GDM1 (cell line): ENCODE measurements at places on chromosomes 1 and 21.

- DNase-seq: no peak
Observed at GRCh38 chr1:169236880-169237279, 130.4 kb downstream of the ATP1B1 start.

DNA sequence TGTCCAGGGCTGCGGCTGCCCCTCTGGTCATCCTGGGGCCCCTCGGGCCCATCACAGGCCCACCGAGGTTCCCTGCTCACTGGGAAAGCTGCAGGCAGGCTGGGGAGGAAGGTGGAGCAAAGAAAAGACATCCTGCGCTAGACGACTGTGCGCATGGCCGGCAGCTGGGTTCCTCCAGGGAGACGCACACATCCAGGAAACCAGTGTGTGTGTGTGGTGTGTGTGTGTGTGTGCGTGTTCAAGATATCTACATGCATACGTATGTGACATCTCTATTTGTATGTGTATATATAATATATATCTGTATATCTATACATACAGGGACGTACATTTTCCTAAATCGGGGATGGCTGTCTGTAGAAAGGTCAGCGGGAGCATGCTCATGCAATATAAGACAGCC lies 63.7 kb downstream of the ACOT7 start:
- DNase-seq: no peak

DNA sequence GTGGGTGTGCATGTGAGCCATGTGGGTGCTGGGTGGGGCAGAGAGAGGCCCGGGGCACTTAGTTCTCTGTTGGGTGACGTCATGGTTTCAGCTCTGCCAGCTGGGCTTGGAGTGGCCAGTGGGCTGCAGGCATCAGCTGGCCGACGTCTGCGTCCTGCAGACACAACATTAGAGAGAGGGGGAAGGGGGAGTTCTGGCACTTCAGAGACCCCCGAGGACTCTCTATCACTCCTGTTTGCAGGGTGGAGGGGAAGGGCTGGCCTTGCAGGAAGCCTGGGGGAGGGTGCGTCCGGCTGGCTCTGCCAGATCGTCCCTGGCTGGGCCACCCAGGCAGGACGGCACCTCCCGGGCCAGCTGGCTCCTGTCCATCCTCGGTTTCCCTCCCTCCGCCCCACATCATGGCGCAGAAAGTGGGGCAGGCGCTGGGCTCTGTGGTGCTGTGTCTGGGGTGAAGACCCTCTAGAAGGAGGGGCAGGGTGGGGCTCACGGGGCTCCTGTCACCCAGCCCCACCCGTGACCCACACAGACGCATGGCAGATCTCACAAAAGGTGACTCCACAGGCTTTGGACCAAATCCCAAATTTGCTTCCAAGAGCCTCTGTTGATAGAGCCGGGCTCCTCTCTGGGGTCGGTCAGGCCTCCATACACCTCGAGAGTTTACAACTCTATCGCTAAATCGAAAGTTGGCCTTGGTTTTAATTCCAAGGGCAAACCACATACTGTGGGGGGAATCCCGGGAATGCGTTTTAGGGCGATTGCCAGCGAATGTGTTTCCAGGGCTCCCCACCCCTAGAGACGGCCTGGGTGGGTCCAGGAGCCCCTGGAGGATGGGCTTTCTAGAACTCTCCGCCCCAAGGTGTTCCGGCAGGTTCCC lies 73.4 kb upstream of the TTC34 start:
- DNase-seq: no peak

DNA sequence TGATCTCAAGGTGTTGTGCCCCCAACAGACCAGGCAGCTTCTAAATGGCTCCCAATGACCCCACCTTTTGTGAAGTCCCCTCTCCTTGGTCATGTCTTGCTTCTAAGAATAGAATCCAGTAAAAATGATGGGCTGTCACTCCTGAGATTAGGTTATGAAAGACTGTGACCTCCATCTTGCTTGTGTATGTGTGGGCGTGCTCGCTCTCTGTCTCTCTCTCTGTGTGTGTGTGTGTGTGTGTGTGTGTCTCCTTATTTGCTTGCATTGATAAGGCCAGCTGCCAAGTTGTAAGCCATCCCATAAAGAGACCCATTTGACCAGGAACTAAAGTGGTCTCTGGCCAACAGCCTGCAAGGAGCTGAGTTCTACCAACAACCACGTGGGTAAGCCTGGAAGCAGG lies 22.9 kb upstream of the TMEM51 start:
- DNase-seq: no peak

DNA sequence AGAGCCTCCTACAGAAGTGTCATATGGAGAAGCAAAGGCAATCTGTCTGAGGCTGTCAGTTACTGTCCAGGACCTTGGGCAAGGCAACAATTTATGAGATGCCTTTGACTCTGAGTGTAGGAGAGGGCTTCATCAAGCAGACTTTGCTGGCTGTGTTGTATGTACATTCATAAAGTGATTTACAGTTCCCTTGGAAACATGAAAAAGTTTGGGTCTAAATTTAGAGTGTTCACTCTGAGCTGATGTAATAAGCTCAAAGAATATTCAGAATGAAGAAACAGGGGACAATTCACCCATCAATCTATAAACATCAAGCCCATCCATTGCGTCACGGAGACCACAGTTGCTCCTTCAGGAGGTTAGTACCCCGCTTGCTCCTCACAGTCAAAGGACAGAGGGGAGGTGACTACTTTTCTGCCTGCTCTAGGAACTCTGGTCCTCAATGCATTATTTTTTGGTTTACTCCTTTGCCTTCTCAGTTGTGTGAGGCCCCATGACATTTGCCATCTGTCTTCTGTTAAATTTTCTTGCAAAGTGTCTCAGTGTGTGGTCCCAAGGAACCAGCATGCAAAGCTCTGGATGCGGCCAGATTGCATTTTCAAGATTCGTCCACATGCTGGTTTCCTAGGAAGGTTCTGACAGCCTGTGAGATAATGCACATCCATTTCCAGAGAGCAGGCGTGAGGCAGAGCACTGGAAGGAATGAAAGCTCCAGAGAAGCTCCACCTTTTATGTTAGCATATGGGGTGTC lies 241.1 kb upstream of the KIAA0040 start:
- no peak for DNase-seq

GRCh38 chr1:18884419-18884717 lies 18.0 kb downstream of the ALDH4A1 start:
- DNase-seq: no peak

- DNase-seq: no peak
Observed at GRCh38 chr1:27037518-27037917, 24.9 kb upstream of the TENT5B start.

DNA sequence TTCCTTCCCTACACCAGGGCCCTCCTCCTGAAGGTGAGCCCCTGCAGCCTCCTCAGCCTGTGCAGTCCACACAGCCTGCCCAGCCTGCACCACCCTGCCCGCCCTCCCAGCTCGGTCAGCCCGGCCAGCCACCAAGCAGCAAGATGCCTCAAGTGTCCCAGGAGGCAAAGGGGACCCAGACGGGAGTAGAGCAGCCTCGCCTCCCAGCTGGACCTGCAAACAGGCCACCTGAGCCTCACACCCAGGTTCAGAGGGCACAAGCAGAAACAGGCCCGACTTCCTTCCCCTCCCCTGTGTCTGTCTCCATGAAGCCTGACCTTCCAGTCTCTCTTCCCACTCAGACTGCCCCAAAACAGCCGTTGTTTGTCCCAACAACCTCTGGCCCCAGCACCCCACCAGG lies 38.8 kb downstream of the ZBTB17 start:
- no peak for DNase-seq

DNA sequence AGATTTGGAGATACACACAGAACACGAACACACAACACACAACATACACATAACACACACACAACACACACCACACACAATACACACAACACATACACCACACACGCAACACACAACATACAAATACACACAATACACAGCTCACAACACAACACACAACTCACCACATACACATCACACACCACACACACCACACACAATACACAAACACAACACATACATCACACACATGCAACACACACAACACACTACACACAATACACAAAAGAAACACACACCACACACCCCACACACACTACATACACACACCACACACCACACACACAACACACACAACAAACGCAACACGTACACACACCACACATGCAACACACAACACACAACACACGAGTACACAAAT lies 29.1 kb upstream of the C1orf174 start:
- no peak for DNase-seq

DNA sequence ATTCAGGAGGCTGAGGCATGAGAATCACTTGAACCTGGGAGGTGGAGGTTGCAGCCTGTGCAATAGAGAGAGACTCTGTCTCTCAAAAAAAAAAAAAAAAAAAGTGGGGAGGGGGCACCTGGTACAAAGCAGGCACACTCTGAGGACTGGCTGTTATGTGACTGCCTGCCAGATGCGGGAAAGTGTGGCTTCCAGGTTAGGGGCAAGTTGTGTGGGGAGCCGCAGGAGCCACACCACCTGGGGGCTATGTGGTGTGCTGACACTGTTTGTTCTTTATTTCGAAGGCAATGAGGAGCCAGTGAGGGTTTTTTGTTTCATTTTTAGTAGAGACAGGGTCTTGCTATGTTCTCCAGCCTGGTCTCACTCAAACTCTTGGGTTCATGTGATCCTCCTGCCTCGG lies 5.7 kb downstream of the THEMIS2 start:
- DNase-seq: no peak

DNA sequence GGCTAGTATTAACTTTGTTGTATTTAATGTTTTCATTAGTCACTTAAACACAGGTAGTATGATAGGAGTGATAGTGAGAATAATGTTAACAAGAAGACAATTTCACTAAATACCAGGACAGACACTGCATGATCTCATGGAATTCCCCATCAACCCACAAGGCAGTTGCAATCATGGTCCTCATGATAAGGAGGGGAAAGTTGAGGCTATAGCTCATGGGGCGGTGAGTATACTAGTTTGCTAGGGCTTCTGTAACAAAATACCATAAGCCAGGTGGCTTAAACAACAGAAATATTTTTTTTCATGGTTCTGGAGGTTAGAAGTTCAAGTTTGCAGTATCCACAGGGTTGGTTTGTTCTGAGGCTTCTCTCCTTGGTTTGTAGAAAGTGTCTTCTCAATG lies 115.8 kb downstream of the DSCAM start:
- no peak for DNase-seq

DNA sequence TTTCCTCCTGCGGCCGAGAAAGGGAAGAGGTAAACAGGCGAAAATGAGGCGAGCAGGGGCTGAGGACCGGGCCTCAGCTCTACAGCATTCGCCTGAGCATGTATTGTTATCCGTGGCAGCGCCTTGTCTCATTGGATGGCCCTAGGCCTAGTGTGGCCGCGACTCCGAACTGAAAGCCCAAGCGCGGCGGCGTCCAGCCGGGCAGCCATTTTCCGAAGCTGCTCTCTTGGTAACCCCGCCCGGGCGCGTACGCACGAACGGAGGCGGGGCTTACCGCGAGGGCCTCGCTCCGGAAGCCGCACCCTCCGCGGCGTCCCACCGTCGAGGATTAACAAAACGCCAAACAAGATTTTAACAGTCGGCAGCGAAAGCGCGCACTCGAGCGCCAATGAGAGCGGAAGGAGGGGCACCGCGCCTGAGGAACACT lies 797 bp upstream of the USP1 start:
- DNase-seq: no peak

DNA sequence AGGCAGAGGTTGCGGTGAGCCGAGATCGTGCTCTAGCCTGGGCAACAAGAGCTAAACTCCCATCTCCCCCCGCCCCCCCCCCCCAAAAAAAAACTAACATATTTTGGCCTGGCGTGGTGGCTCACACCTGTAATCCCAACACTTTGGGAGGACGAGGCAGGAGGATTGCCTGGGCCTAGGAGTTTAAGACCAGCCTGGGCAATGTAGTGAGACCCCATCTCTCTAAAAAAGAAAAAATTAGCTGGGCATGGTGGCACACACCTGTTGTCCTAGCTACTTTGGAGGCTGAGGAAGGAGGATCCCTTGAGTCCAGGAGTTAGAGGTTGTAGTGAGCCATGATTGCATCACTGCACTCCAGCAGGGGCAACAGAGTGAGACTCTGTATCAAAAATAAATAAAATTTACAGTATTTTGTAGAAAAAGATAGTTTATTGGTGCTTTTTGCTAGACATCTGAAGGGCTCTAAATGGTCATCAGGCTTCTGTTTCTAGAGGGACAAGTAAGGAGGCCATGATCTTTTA lies 9.0 kb downstream of the YTHDF2 start:
- DNase-seq: no peak

- DNase-seq: no peak
Observed at GRCh38 chr1:203360547-203361185, 9.7 kb upstream of the FMOD start.

GRCh38 chr1:237104096-237104495 lies 62.1 kb downstream of the RYR2 start:
- no peak for DNase-seq

DNA sequence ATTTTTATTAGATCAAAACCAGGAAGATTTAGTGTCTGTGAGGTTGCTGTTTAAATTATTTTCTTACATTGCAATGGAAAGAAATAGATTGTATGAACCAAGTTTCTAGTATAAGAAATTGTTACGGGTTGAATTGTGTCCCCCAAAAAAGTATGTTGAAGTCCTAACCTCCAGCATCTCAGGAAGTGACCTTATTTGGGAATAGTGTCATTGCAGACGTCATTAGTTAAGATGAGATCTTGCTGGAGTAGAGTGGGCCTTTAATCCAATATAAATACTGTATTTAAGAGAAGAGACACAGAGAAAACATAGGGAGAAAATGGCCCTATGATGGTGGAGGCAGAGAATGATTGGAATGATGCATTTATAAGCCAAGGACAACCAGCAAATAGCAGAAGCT lies 188.7 kb upstream of the SAMSN1 start:
- DNase-seq: no peak

GRCh38 chr1:243927381-243927780 lies 77.3 kb upstream of the AKT3 start:
- DNase-seq: no peak

DNA sequence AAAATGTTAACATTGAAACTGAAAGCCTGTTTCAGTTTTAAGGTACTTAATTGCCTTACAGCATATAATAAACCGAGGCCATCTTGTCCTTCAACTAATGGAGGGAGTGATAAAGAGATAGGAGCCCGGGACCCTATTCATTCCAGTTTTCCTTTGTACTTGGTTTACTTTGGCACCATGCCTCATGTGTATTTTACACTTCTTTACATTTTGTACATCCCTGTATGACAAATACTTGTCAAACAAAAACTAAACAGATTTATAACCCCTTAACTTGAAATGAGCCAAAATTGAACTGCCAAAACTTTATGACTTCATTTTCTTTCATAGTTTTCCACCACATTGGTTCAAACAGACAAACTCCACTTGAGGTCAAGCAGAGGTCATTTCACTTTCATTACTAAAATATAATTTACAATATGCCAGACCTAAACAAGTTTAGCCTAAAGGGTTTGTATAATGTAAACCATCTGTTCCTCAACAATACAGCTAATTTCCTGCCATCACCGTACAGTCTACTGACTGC lies 30.9 kb upstream of the UBE2U start:
- DNase-seq: no peak

GRCh38 chr1:248416226-248416625 lies 13.4 kb downstream of the OR2T1 start:
- no peak for DNase-seq
